HuH-7 (cell line): ENCODE measurements at places on chromosomes 5 and 9.

DNA sequence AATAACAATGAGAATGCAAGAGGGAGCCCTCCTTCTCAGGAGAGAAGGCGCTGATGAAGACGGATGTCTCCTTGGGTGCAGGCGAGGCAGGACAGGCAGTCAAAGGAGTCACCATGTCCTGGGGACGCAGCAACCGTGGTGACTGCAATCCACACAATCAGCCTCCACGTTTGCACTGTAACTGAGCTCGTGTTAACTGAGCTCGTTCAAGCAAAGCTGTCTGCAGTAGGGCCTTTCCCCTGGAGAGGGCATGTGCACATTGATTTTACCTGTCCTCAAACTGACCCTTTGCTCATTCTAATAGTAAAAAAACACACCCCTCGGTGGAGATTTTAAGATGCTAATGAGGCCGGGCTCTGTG is 2.8 kb downstream of the SARDH start:
- DNase-seq, result no peak

- DNase-seq, result peak; percentile 13
Observed at GRCh38 chr5:150778088-150778516, 455 bp upstream of the SMIM3 start.

DNA sequence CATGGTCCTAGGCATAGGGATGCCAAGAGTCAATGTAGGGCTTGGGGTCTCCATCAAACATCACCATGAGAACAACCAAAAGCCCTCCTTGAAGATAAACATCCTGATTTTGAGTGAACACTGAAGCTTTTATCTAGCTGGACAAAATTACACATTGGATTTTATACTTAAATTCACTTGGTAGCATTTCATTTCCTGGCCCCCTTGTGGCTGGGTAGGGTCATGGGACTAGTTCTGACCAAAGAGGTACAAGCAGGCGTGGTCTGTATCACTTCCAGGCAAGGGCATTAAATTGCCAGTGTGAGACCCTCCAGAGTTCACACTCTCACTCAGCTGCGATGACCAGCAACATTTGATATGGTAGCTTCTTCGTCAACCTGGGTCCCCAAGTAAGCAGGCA is 320.3 kb downstream of the ACTL7B start:
- peak; percentile 40 for DNase-seq

DNA sequence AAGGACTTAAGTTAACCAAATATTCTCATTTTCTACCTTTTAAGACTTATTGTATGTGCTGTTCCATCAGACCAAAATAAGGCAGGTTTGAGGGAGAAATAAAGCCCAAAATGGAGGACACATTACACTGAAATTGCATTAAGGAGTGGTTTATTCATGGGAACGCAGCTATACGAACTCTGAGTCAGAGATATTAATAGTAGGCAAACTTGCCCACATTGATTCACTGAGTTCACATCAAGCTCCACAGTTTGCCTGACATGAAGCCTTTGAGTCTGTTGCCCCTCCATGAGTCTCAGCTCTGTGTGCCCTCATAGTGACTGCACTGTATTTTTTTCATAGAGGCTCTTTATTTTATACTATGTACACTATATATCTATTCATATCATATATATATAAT is 135.0 kb upstream of the SNX2 start:
- no peak for DNase-seq

DNA sequence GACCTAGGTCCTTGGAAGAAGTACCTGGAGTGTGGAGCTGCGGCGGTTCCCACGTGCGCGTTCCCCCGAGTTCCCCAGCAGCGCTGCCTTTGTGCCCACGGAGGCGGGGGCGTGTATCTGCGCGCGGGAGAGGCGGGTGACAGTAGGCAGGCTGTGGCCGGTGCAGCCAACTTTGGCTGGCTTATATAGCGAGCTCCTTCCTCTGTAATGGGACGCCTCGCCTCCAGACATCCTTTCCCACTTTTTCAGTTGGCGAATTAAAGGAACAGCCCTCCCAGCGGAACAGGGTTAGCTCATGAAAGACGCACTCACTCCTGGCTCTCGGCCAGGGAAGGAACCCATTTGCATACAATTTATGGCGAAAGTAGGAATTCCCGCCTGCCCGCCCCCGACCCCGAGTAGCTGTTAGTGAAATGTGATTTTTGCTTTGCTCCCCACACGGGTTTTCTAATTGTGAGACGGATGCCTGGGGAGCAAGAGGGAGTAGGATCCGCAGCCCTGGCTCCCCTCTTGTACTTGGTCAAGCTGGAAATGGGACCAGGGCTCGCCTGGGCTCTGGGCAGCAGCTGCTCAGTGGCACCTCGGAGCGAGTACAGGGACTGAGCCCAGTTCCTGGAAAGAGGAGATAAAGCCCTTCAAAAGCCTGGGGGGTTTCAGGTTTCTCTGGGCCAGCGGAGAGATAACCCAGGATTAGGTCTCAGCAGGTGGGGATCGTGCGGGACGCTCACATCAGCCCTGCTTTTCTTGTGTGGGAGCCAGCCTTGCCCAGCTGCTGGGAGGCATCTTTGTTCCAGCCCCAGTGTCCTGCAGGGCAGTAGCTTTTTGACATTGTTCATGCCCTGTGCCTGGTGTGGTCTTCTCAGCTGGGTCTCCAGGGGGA is at the start of gene TNC:
Gene TNC, minus strand, starts transcription at position 159 of the 880 bp plus-strand sequence. CDS start 27,139 bp downstream, outside the sequence.
- no peak for DNase-seq

- DNase-seq, result no peak
Observed at GRCh38 chr9:32587901-32588300, 14.9 kb upstream of the NDUFB6 start.

DNA sequence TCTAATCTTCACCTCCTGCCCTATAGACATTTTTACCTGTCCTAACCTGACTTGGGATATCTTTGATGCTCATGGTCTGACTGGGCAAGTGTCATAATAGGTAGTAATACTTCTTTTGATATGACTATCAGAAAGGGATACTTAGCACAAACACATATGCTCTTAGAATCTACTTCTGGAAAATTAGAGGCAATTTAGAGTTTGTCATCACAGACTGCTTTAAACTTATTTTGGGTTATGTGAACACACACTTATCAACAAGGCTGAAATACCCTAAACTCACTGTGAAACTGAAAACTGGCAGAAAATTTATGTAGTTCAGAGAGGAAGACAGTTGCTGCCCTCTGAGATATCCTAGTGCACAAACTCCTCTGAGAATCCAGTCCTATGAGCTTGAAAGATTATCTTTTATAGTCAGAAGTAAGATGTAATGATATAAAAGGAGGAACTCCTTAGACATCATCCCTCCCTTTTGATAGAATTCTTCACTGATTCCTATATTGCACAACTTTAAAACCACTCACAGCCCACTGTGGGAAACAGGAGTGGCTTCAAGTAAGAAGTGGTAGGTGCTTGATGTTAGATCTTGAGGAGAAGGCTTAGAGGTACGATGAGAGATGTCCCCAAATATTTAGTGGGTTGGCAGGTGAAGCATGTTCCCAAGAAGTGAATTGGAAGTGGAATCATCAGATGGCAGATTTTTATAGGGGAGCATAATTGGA is 273.3 kb downstream of the MAN2A1 start:
- DNase-seq, result no peak

- DNase-seq, result peak; percentile 78
Observed at GRCh38 chr9:114033397-114034103, 44.5 kb downstream of the AMBP start.

- DNase-seq, result no peak
Observed at GRCh38 chr9:136228107-136228875, 17.3 kb downstream of the QSOX2 start.

DNA sequence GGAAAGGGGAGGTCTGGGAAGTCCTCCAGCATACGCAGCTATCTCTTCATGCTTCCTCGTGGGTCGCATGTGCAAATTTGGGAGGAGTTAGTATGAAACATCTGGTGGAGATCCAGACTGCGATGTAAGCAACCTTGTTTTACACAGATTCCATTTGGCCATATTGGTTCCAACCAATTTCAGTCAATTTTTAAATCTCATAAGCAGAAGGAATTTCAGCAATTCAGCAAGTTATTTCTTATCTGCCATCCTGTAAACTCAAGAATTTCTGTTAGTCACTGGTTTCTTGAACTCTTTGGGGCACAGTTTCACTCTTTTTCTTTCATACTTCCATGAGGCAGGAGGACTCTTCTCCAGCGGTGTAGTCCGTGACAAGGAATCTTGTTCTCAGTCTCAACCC is 130.4 kb upstream of the CLINT1 start:
- no peak for DNase-seq

DNA sequence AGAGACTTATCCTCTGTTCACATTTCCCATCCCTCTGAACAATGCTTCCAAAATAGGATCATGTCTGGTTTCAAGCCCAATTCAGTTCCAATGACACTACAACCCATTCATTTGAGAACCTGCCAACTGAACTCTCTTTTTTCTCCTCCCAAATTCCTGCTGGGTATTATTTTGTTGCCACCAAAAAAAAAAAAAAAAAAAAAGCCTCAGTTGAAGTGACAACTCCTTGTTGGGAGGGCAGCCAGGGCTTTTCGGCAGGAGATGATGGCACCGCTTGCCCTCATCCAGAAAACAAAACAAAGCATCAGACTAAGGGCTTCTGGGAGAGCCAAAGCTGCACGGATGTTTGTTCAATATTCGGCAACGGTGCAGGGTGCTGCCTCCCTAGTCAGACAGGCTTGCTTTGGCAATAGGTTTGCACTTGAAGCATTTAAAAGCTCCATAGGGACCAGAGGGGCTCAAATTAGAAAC is 30.6 kb upstream of the TRIM32 start:
- no peak for DNase-seq

- no peak for DNase-seq
Observed at GRCh38 chr9:35915681-35916294, 6.5 kb downstream of the SPAAR start.

GRCh38 chr9:123115146-123115913 is 81.9 kb downstream of the GPR21 start:
- no peak for DNase-seq

GRCh38 chr9:131697097-131697496 is 42.8 kb downstream of the RAPGEF1 start:
- no peak for DNase-seq

DNA sequence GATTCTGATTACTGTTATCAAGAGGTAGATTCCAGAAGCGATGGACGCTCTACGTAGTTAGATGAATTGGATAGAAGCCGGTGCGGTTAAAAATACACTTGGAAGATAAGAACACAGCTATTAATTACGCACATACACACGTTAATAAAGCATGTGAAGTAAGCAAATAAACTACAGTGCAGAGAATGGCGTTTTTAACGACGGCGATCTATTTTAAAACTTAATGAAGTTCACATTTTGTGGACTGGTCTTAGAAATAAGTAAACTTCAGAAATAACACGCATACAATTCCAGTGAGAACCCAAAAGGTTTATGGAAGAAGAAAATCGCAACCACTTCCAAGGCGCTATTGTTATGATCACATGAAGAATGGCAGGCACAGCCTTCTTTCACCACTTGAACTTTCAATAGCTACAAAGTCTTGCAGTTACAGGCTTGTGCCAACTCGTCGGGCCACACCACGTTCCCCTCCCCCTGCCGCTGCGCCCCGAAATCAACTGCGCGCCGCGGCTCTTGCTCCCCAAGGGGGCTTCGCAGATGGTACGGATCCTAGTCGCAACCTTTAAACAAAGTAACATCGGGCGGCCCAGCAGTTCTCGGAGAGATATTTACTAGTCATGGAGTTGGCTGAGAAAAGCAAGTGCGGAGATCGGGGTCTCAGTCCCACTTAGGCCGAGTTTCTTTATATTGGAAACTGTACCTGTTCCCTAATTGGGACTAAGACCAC is 866 bp upstream of the SEMA6A start:
- no peak for DNase-seq

GRCh38 chr5:74430631-74431289 is 209.8 kb downstream of the ENC1 start:
- no peak for DNase-seq

DNA sequence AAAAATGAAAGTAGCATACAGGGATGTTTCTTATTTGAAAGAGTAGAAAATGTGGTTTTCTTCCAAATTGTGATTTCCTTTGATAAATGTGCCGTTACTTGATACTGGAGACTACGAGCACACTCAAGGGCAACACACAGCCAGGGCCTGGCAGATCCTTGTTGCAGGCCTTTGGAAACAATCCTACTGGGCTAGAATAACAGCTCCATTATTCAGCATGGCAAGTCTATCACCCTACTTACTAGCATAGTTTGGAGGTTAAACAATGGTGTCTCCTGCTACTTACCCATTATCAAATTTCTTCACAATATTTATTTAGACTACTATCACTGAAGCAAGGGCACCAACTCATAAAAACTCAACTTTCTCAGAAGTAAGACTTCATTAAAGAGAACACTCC is 140.8 kb upstream of the ZNF608 start:
- no peak for DNase-seq

- DNase-seq, result peak; percentile 68
Observed at GRCh38 chr5:127290019-127290945, at the start of gene MEGF10. Gene MEGF10 (plus strand): TSS chr5:127290796. CDS start chr5:127331309, 40,513 bp downstream.

DNA sequence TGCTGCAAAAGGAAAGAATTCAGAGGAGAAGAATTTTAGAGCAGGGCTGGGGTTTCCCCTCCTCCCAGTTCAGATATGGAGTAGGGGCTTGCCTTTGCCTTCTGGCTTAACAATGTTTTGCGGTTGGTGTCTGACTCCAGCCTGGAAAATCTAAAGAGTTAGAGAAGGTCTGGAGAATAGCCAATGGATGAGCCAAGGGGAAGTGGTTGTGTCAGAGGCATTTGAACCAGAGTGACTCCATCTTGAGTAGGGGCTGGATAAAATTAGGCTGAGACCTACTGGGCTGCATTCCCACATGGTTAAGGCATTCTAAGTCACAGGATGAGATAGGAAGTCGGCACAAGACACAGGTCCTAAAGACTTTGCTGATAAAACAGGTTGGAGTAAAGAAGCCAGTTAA is 133.7 kb downstream of the DIRAS2 start:
- DNase-seq, result no peak

GRCh38 chr5:177378884-177379883 is 5.0 kb upstream of the SLC34A1 start:
- DNase-seq, result peak; percentile 68

DNA sequence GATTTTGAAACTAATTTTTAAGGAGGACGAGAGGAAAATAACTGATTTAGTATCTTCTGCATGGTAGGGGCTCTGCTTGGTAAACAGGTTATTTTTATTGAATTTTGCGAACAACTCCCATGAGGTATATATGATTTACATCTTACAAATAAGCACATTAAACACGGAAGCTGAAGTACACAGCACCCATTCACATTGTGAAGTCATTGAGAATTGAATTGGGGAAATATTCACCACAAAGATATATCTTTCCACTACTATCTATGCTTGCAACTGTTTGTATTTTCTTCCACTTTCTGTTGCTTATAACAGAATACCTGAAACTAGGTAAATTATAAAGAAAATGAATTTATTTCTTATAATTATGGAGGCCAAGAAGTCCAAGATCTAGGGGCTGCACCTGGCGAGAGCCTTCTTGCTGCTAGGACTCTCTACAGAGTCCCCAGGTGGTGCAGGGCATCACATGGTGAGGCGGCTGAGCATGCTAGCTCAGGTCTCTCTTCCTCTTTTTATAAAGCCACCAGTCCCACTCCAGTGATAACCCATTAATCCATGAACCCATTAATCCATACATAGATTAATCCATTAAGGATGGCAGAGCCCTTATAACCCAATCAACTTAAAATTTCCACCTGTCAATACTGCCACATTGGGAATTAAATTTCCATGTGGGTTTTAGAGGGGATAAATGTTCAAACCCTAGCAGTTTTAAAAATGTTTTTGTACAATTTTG is 79.0 kb upstream of the ZNF608 start:
- DNase-seq, result no peak
